ENCODE measurements at places on chromosomes 7 and 10.

GRCh38 chr7:85405016-85405902 lies 218.4 kb upstream of the SEMA3D start:
- no peak for DNase-seq

DNA sequence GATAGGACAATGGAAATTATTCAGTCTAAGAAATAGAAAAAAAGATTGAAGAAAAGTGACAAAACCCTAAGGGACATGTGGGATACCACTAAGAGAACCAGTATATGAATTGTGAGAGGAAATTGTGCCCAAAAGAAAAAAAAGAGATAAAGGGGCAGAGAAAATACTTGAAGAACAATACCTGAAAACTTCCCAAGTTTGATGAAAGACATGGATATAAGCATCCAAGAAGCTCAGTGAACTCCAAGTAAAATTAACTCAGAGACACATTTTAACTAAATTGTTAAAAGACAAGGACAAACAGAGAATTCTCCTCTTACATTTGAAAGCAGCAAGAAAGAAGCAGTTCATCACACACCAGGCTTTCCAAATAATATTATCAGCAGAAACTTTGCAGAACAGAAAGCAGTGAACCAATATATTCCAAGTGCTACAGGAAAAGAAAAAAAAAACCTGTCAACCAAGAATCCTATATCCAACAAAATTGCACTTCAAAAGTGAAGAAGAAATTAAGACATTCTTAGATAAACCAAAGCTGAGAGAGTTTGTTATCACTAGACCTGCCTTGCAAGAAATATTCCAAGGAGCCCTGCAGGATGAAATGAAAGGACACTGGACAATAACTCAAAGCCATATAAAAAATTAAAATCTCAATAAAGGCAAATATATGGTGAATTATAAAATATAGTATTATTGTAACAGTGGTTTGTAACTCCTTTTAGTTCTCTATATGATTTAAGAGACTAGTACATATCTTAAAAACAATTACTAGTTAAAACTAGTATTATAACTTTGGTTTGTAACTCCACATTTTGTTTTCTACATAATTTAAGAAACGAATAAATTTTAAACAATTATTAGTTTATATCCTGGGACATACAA lies 470.0 kb downstream of the PTPRN2 start:
- no peak for DNase-seq

- DNase-seq: no peak
Measured at GRCh38 chr10:119263951-119264617, 56.7 kb downstream of the GRK5 start.

- no peak for DNase-seq
Measured at GRCh38 chr7:106356-106755, 86.0 kb upstream of the FAM20C start.

GRCh38 chr7:128843938-128844621 lies 13.9 kb downstream of the FLNC start:
- DNase-seq: no peak

DNA sequence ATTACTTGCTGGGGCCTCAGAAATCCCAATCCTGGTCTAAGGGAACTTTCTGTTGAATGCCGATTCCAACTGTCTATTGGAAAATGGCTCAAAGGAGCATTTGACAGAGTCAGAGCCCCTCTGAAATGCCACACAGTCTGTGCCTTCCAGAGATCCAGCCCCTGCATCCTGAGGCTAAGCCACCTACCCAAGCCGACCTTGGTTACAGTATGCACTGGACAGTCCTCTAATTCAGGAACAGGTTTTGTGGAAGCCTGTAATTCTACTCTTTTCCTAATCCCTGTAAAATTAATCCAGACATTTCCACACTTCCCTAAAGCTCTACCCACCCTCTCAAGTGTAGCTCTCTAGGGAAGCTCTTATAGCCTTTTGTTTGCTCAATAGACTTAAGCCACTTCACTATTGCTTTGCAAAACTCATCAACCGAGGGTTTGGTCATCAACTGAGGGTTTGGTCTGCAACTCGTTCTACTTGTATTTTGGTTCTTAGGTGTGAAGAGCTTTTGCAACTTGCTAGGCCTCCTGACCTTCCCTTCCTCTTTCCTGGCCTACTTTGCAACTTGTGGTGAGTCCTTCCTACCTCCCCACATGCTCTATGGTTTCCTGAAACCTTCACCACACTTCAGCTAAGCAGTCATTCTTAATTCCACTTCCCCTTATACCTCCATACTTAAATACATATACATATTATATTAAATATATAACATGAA lies 364.8 kb downstream of the SFMBT2 start:
- DNase-seq: no peak

DNA sequence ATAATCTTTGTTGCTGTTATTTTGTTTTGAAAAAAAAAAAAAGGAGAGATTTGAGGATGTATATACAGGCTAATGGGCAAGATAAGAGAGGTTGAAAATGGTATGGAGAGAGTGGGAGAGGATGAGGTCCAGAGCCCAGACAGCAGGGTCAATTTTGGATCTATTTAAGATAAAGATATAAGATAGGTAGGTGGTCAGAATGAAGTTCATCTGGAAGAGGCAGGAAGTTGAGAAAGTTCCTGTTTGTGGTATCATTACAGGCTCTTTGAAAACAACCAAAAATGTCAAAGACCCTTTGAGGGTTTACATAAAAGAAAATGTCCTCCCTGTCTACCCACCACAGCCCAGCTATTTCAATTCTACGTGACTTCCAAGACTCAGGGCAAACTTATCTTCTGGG lies 7.5 kb downstream of the CEP41 start:
- no peak for DNase-seq

DNA sequence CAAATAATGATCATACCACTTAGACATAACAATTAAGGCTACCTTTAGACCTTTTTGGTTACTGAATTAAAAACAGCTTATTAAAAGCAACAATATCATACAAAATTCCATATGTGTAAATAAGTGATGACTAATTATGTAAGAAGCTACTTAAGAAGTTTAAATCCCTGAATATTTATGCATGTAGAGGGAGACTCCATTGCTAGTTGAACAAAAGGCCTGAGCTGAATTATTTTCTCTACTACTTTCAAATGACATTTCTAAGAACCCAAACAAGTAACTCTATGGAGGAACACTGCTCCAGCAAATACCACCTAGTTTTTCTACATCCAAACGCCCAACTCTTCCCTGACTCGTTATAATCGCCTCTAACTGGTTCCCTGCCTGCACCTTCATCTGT lies 31.5 kb downstream of the EPC1 start:
- DNase-seq: no peak

DNA sequence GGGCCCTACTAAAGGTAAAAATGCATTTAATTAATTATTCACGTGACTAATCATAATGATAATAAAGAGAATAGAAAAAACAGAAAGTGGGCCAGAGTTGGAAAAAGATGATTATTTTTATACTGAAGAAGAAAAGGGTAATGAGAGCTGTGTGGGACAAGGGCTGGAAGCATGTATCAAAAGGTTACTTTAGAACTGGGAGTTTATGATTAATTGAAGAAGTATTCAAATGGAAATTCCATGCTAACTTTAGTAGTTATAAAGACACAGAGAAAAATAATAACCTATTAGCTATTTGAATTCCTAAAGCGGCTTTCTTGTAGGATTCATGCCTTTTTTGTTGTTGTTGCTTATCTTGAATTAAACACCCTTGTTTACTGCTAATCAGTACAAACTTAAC lies 49.9 kb downstream of the MKX start:
- no peak for DNase-seq

DNA sequence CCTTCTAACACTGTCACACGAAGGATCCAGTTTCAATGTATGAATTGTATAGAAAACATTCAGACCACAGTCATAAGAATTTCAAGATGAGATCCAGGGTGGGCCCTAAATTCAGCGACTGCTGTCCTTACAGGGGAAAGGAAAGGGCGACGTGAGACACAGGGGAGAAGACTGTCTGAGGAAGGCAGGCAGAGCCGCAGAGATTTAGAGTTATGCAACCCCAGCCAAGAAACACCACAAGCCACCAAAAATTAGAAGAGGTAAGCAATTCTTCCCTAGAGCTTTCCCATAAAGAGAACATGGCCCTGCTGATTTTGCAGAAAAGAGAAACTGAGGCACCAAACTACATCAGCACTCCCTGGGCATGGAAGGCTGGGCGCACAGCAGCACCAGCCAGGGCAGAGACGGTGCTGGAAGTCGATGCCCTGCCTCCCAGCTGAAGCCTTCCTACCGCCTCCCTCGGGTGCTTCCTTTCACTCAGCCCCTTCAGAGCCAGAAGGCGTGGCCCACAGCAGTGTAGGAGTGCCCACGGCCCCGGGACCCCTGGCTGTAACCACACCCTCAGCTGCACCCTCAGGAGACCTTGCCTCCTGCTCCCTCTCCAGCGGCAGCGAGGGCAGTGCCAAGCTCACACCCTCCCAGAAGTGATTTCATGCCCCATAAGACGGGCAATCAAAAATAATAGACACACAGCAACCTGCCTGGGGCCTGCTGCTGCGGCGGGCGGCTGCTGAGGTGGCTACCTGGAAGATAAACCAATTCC lies 81.0 kb upstream of the LRRC4 start:
- DNase-seq: no peak

GRCh38 chr7:137546671-137547070 lies 203.1 kb upstream of the PTN start:
- DNase-seq: no peak

- DNase-seq: no peak
Measured at GRCh38 chr10:49141541-49142332, 7.9 kb upstream of the FAM170B start.

- no peak for DNase-seq
Measured at GRCh38 chr7:35908331-35909216, 107.7 kb downstream of the SEPTIN7 start.

DNA sequence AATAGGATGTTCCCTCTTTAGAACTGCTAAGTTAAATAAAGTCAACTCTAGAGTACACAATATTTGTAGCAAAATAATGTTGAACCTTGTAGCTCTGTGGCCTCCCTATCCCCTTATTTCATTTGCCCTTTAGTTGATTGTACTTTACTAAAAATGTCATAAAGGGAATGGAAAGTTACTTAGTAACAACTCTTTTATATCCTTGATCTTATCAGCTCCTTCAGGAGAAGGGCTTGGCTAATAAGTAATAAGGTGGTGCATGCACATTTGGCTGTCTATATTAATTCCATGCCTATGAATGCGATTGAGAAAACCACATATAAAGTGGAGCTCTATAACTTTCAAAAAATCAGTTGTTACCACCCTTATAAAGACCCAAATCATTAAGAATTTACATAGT lies 41.5 kb upstream of the GATA3 start:
- no peak for DNase-seq

DNA sequence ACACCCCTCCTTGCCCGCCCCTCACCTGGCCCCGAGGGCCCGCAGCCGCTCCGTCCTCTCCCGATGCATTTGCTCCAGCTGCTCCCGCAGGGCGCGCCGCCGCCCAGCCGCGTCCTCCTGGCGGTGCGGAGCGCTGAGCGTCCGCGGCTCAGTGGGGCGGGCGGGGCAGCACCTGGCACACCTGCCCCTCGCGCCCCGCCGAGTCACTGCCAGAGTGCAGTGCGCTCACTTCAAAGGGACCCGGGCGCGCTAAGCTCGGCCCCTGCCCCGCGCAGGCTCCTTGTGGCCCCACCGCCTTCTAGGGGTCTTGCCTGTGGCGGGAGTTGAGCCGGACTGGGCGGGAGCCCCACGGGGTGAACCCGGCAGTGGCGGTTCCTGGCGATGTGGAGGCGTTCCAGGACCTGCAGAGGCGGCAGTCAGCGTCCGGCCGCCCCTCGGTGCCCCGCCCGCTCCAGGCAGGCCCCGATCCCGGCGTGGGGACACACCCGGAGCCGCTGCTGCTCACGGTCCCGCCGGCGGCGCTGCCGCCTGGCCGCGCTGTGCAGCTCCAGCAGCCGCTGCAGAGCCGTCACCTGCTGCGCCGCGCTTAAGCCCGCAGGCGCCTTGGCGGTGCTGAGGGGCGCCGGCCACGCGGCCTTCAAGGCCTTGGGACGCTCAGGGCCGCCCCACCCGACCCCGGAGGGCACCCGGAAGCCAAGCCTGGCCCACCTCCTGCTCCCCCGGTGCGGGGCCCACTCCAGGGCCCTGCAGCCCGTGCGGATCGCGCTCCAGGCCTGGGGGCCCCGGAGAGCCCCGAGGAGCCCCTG lies 6.7 kb downstream of the ATP6V1F start:
- DNase-seq: peak; percentile 28

- peak; percentile 13 for DNase-seq
Measured at GRCh38 chr10:48655411-48656240, 29.0 kb upstream of the WDFY4 start.

DNA sequence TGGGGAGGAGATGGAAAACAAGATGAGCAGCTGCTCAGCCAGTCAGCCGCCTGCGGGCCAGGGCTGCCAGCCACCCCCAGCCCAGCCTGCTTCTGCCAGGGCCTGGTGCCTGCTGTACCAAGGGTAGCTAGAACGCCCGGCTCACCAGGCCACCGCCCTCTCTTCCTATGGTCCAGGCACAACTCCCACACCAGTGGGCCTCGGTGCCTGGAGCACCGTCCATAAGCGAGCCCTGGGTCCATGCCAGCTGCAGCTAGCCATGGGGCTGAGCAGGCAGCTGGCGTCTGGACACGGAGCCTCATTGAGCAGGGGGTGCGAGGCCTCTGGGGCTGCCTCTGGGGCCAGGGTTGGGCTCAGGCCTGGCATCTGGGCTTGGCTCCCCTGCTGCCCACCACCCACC lies 8.5 kb upstream of the RABGEF1 start:
- DNase-seq: no peak
